ENCODE measurements at places on chromosomes 5 and 9.

GRCh38 chr9:116163293-116164055 is 9.9 kb downstream of the PAPPA start:
- no peak for DNase-seq

GRCh38 chr5:36635721-36636390 is 29.4 kb downstream of the SLC1A3 start:
- no peak for DNase-seq

GRCh38 chr9:93660352-93661046 is 84.1 kb downstream of the PHF2 start:
- no peak for DNase-seq

- no peak for DNase-seq
These were observed 131.6 kb upstream of the TAS2R1 start for GRCh38 chr5:9761706-9762105.

DNA sequence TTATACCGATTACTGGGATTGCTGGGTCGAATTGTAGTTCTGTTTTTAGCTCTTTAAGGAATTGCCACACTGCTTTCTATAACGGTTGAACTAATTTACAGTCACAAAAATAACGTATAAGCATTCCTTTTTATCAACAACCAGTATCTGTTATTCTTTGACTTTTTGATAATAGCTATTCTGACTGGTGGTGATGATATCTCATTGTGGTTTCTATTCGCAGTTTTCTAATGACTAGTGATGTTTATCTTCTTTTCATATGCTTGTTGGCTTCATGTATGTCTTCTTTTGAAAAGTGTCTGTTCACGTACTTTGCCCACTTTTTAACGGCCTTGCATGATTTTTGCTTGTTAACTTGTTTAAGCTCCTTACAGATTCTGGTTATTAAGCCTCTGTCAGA is 74.4 kb downstream of the FAM174A start:
- DNase-seq = no peak

DNA sequence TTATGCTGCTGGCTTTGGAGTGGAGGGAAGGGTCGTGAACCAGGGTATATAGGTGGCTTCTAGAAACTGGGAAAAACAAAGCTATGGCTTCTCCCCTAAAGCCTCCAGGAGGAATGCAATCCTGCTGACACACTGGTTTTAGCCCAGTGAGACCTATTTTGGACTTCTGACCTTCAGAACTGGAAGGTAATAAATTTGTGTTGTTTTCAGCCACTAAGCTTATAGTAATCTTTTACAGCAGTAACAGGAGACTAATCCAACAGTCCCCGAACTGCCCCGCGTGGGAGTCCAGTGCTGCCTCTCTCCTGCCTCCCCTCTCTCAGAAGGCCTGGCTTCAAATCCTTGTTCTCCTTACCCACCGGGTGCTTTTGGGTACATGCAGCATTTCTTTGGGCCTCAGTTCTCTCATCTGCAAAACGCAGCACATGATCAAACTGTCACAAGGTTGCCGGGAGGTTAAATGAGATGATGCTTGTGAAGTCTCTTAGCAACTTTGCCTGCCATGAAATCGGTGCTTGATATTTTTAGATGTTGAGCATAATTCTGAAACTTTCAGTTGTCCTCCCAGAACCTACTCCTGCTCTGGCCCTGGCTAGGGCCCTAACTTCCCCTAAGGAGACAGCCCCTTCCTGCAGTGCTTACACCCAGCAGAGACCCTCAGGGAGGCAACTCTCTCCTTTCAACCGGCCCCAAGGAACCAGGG is 127.3 kb upstream of the BOD1 start:
- no peak for DNase-seq

DNA sequence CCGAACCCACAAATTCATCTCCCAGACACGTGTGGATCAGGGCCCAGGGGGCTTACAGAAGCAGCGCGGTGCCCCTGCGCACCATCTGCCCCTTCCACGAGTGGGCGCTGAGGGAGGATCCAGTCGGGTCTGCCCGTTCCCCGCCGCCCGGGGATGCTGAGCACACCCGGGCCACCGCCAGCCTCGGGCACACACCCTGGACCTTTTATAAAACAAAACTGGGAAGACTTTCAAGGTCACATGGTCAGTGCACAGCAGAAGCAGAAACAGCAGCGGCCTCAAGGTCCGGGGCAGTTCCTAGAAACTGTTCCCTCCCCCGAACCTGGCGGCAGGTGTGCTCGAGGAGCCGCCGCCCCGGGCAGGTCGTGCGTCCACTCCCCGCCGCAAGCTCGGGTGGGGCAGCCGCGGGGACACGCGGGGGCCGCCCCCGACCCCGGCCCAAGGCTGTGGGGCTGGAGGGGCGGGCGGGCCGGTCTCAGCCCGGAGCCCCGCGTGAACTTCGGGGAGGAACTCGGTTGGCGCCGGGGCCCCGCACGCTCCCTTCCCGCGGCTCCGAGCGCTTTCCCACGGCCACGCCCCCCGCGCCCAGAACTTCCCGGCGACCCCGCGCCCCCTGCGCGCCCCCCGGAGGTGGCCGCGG is 633 bp upstream of the PPP1R26 start:
- DNase-seq = peak; percentile 12

DNA sequence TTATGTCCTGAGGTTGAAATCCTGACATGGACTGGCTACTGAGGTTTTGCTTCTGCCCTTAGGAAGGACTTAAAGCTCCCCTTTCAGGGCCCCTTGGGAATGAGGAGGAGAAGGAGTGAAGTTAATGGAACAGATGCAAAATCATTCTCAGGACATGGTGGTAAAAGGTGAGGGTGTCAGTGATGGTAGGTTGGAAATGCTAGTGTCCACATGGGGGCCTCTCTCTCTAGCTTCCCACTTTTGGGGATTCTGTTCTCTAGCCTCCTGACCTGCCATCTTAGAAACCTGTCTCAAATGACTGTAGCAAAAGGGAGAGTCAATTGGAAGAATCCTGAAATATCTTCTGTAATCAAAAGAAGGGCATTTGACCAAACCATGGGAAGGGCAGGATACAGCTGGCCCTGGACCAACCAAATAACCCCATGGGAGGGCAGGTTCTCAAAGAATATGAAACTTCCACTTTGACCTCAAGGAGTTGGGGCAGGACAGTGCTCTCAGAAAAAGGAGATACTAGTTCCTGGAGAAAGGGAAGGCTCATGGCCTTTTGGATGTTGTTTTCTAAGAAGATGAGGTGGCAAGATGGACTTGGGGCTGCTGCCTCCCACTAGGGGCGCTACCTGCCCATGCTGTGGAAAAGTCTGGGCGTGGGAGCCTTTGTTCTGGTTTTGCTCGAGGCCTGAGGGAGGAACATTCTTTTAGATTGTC is 21.2 kb upstream of the MLANA start:
- DNase-seq = peak; percentile 53

- DNase-seq = no peak
These were observed 7.2 kb downstream of the MACROH2A1 start for GRCh38 chr5:135391869-135392255.

- DNase-seq = no peak
These were observed 198.7 kb upstream of the MAP3K1 start for GRCh38 chr5:56616454-56617160.
